ENCODE measurements at places on chromosomes 4 and X. TPM values are rescaled to one million over a fixed set of nuclear protein-coding genes. Genes with fewer than 3 reads are reported as not detected.

The BANK1 gene
- polyA plus RNA-seq = 6.5 TPM

The MBNL3 gene
- 1.7 TPM for polyA plus RNA-seq

The NUDT6 gene
- polyA plus RNA-seq = 17.0 TPM

The DDIT4L gene
- 0.43 TPM for polyA plus RNA-seq

The SLC34A2 gene
- polyA plus RNA-seq = not detected

The NUP54 gene
- polyA plus RNA-seq = 29.8 TPM

All from adipose tissue (tissue), 3 donors.